ENCODE measurements at places on chromosomes 5 and 9. TPM values are rescaled to one million over a fixed set of nuclear protein-coding genes. Genes with fewer than 3 reads are reported as not detected.
A peak's percentile ranks its signal among the peaks of the same experiment; 100 is the strongest.

- H3K27ac ChIP-seq = no peak overlapping the region
- no peak overlapping the region for H3K4me3 ChIP-seq
- peaks cover 21% of the 10 kb centered on the region for H3K4me1 ChIP-seq
- peaks cover 47% of the 10 kb centered on the region for H3K36me3 ChIP-seq
- no peaks in the 10 kb centered on the region for H3K27me3 ChIP-seq
These were observed 38.9 kb downstream of the PRRC2B start for GRCh38 chr9:131432597-131433301.

DNA sequence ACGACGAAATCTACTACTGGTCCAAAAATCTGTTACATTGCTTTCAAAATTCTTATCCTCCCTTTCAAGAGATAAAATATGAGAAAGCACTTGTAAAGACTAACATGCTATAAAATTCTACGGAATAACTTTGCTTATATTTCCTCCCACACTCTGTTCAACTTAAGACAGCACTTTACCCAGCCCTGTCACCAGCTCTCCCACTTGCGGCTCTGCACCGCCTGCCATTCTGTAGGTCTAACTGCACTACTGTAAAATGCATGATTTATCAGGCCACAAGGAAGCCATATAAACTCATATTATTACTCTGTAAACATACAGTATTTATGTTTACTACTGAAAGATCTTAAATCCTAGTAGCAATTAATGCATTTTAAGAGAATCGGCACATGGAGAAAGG, 11.4 kb downstream of the CTNND2 start:
- H3K27me3 ChIP-seq = no peaks in the 10 kb centered on the region
- peaks cover 1% of the 10 kb centered on the region for H3K4me1 ChIP-seq
- no peak overlapping the region for H3K4me3 ChIP-seq
- H3K27ac ChIP-seq = no peak overlapping the region
- DNase-seq = no peak

GRCh38 chr5:10849278-10849677, 88.2 kb upstream of the DAP start:
- H3K27ac ChIP-seq = no peak overlapping the region
- no peak overlapping the region for H3K4me3 ChIP-seq
- H3K36me3 ChIP-seq = no peaks in the 10 kb centered on the region

- no peaks in the 10 kb centered on the region for H3K36me3 ChIP-seq
- peaks cover 27% of the 10 kb centered on the region for H3K27me3 ChIP-seq
- no peak for DNase-seq
- H3K4me1 ChIP-seq = no peaks in the 10 kb centered on the region
- no peak overlapping the region for H3K27ac ChIP-seq
These were observed 457.3 kb downstream of the RAB3C start for GRCh38 chr5:59040024-59040803.

DNA sequence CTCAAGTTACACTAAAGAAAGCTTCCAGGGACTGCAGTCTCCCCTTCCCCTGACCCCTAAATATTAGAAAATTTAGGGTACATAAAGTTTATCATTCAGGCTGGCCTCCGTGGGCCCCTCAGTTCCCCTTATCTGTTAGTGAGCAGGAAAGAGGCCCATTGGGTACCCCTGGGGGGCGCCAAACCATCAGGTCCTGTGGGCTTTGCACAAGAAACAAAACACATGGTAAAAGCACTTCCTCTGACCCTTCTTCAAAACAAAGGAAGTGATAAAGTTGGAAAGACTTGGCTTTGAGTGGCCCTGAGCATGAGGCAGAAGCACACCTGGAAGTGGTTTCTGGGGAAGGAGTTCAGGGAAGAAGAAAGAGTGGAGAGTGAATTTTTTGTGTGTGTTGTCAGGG, 213.0 kb downstream of the SMARCA2 start:
- no peaks in the 10 kb centered on the region for H3K36me3 ChIP-seq
- H3K4me1 ChIP-seq = no peaks in the 10 kb centered on the region
- no peak overlapping the region for H3K4me3 ChIP-seq
- DNase-seq = peak; percentile 85

DNA sequence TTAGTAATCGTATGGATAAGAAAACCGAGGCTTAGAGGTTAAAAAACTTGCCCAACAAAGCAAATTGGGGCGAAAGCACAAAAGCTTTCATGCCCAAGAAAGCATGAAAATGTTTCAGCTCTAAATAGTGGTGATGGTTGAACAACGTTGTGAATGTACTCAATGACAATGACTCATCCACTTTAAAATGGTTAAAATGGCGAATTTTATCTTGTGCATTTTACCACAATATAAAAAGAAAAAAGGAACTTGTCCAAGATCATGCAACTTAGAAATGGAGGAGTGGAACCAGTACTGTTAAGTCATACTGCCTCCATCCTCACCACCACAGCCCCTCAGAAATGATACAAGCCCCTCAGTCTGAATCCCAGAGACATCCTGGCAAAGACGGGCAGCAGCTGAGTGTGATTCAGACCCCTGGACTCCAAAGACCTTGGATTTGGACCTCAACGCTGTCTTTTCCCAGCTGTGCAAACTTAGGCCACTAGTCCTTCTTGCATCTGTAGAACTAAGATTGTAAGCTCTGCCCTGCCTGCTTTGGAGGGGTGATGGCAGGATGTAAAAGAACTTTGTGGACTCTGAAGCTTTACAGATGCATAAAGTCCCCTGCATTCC, 158.4 kb downstream of the GABBR2 start:
- no peaks in the 10 kb centered on the region for H3K27me3 ChIP-seq

GRCh38 chr5:114018186-114018585, 343.7 kb upstream of the KCNN2 start:
- no peaks in the 10 kb centered on the region for H3K4me1 ChIP-seq
- no peaks in the 10 kb centered on the region for H3K27me3 ChIP-seq
- H3K36me3 ChIP-seq = no peaks in the 10 kb centered on the region

- peak; percentile 76 for DNase-seq
- H3K27ac ChIP-seq = no peak overlapping the region
- 0 out of 2 replicates have a peak, but pooled peaks cover 6% of the 10 kb centered on the region for H3K36me3 ChIP-seq
- H3K4me3 ChIP-seq = no peak overlapping the region
- H3K4me1 ChIP-seq = no peaks in the 10 kb centered on the region
- no peaks in the 10 kb centered on the region for H3K27me3 ChIP-seq
These were observed 795.0 kb downstream of the EFNA5 start for GRCh38 chr5:106875591-106876297.

DNA sequence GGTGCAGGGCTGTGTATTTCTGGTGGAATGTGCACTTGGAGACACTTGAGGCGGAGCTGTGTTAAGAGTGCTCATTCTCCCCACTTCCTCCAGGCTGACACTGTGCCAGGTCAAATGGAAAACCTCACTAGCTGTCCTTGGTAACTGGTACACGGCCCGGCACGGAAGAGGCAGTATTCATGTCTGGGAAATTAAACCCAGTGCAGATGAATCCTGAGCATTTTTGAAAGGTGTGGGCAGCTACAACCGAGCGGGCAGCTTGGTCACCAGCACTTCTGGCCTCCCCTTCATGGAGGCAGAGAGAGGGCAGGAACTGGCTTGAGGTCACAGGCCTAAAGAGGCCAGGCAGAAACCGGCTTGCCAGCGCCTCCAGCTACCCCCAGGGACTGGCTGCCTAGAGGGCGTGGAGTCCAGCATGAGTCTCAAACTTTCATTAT, 1.6 kb downstream of the CLPTM1L start:
- peaks cover 21% of the 10 kb centered on the region for H3K36me3 ChIP-seq
- H3K4me3 ChIP-seq = no peak overlapping the region
- no peaks in the 10 kb centered on the region for H3K27me3 ChIP-seq
- DNase-seq = no peak
- H3K4me1 ChIP-seq = peaks cover 12% of the 10 kb centered on the region

DNA sequence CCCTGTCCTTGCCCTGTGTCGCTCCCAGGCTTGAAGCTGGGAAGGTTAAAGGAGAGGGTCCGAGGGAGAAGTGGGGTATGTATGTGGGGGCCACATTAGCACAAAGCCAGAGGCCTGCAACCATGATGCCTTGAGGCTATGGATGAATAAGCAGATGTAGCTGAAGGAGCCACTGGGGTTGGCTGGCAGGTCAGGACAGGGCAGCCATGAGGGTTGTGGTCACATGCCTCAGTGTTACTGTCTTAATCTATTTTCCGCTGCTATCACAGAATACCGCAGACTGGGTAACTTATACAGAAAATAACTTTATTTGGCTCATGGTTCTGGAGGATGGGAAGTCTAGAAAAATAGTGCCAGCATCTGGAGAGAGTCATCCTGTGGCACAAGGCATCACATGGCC, 9.2 kb upstream of the GRHPR start:
- no peak for DNase-seq
- H3K4me1 ChIP-seq = no peaks in the 10 kb centered on the region
- no peak overlapping the region for H3K4me3 ChIP-seq
- no peak overlapping the region for H3K27ac ChIP-seq
- no peaks in the 10 kb centered on the region for H3K36me3 ChIP-seq

DNA sequence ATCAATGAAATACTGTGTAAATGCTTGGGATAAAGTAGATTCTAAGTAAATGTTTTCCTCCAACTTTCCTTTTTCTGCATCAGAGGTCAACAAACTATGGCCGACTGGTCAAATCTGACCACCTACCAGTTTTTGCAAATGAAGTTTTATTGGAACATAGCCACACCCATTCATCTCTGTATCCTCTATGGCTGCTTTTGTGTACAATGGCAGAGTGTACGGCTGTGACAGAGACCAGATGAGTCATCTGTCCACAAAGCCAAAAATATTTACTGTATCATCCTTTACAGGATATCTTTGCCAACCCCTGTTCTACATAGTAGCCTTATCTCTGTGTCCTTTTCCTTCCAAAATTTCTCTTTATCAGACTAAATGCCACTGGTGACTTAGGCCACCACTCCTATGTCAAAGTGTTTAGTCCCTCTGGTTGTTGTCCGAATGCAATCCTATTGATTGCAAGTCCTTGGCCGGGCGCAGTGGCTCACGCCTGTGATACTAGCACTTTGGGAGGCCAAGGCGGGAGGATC, 218.4 kb upstream of the KLF4 start:
- H3K27ac ChIP-seq = no peak overlapping the region
- H3K27me3 ChIP-seq = no peaks in the 10 kb centered on the region
- no peak overlapping the region for H3K4me3 ChIP-seq
- H3K36me3 ChIP-seq = no peaks in the 10 kb centered on the region
- no peak for DNase-seq

- H3K4me3 ChIP-seq = no peak overlapping the region
- no peak for DNase-seq
- H3K4me1 ChIP-seq = no peaks in the 10 kb centered on the region
- no peaks in the 10 kb centered on the region for H3K27me3 ChIP-seq
- H3K36me3 ChIP-seq = peaks cover 47% of the 10 kb centered on the region
These were observed 7.6 kb upstream of the CAMSAP1 start for GRCh38 chr9:135914921-135915320.

GRCh38 chr9:37752642-37753488, 740 bp upstream of the TRMT10B start:
- H3K36me3 ChIP-seq = no peaks in the 10 kb centered on the region
- H3K27ac ChIP-seq = no peak overlapping the region

GRCh38 chr9:129459547-129460322, 161.2 kb downstream of the C9orf50 start:
- peaks cover 17% of the 10 kb centered on the region for H3K4me1 ChIP-seq
- H3K27me3 ChIP-seq = no peaks in the 10 kb centered on the region
- DNase-seq = peak; percentile 71
- no peak overlapping the region for H3K27ac ChIP-seq
- no peaks in the 10 kb centered on the region for H3K36me3 ChIP-seq

DNA sequence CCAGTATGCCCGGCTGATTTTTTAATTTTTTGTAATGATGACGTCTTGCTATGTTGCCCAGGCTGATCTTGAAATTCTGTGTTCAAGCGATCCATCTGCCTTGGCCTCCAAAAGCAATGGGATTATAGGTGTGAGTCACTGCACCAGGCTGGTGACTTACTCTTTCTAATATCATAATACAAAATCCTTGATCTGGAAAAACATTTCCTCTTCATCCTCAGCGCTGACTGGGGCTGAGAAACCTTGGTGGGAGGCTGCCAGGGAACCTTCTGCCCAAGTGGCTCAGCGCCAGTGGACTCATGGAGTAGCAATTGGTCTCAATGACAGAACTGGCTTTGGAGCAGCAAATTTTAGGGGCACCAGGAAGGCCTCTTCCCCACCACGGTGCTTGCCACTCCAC, 17.5 kb upstream of the SEMA4D start:
- no peaks in the 10 kb centered on the region for H3K4me1 ChIP-seq
- H3K27ac ChIP-seq = no peak overlapping the region
- DNase-seq = no peak

- no peaks in the 10 kb centered on the region for H3K36me3 ChIP-seq
- no peak overlapping the region for H3K4me3 ChIP-seq
- no peak overlapping the region for H3K27ac ChIP-seq
These were observed 11.5 kb upstream of the FRMPD1 start for GRCh38 chr9:37639109-37639762.

DNA sequence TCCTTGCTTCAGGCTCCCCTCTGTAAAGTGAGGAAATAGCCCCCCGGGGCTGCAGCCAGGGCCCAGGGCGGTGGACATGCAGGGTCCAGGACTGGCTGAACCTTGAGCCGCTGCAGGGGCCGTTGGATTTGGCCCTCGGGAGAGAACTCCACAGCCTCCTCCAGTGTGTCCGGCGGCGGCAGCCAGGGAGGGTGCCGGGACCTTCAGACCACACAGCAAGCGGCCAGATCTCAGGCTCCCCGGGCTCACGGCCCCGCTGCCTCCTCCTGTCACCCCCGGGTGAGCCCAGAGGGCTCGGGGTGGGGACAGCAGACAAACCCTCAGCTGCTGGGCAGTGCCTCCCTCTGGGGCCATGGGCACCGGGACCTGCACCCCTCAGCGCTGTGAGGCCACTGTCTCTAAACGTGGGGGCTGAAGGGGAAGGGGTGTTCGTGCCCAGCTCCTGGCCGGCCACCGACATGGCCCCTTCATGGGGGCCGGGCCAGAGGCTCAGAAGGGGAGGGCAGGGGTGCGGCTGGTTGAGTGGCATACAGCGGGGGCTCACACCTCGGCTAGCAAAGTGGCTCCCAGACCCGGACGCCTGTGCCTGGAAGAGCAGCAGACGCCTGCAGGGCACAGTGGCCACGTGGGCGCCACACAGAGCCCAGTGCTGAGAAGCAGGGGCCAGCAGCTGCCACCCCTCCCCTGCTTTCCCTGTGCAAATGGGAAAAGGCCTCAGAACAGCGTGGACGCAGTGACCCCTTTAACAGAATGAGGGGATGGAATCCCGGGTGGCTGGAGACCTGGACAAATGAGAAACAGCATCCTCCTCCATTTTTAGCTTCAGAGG, 19.7 kb downstream of the SLC9A3 start:
- no peak overlapping the region for H3K4me3 ChIP-seq
- peaks cover 4% of the 10 kb centered on the region for H3K4me1 ChIP-seq
- no peak overlapping the region for H3K27ac ChIP-seq
- DNase-seq = no peak

The GDA gene
- 0.17 TPM for polyA plus RNA-seq

The LHX2 gene
- 0.72 TPM for polyA plus RNA-seq

The MAP1B gene
- polyA plus RNA-seq = 70.4 TPM

The KCNV2 gene
- polyA plus RNA-seq = not detected

The TEX48 gene
- polyA plus RNA-seq = not detected

The HTR4 gene
- not detected for polyA plus RNA-seq

The IRX2 gene
- 23.4 TPM for polyA plus RNA-seq

The MAST4 gene
- 2.1 TPM for polyA plus RNA-seq

The IFNA6 gene
- not detected for polyA plus RNA-seq

The NXNL2 gene
- polyA plus RNA-seq = 2.6 TPM

The EMB gene
- 13.6 TPM for polyA plus RNA-seq

The PRDM9 gene
- polyA plus RNA-seq = not detected
